HepG2 (cell line): ENCODE measurements at places on chromosomes 3 and 15. TPM values are rescaled to one million over a fixed set of nuclear protein-coding genes. Genes with fewer than 3 reads are reported as not detected.

DNA sequence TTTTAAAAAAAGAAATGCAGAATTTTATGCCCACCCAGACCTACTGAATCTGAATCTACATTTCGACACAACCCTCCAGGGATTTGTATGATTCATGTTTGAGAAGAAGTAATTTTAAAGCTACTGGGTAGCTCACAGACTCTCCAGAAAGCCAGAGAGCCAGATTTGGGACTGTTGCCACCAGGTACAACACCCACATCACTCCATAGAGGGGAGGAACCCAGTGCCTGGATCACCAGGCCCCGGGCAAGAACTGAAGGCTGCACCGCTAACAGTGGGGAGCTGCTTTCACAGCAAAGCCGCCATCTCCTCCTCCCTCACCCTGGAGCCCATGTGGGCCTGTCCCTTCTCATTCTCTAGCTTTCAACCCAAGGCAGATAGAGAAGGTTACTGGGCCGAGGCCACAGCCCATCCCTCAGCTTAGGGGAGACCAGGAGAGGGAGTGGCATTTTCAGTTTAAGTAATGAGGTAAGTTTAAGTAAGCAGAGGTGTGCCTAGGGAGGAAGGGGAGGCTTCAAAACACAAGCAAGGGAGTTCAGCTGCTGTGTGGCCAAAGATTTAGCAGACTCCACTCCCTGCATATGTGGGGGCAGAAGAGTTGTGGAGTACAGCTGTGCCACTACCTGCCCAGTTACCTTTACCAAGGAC lies 109.8 kb downstream of the IL12A start:
- DNase-seq = no peak

DNA sequence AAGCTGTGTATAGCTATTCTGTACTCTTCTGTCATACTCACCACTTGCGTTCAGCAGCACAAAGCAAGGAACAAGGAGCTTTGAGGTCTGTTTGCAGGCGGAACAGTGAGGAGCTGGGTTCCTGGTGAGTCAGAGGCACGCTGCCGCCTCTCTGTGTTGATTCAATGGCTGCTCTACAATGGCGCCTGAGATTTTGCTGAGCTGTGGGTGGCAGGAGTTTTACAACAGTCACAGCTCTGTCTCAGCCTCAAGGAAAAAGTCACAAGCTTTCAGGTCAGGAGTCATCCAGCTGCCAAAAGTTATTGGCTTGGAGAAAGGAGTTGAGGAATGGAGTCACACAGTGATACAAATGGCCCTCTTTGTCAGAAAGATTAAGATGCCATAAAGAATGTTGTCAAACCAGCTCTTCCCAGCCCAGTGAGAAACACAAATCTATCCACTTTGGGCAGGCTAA lies 98.1 kb downstream of the SSR3 start:
- DNase-seq = peak; percentile 2

- no peak for DNase-seq
Measured at GRCh38 chr3:183878071-183878470, 6.6 kb downstream of the PARL start.

The SELENOS gene
- 31.6 and 63.0 TPM in 2 replicates for total RNA-seq

DNA sequence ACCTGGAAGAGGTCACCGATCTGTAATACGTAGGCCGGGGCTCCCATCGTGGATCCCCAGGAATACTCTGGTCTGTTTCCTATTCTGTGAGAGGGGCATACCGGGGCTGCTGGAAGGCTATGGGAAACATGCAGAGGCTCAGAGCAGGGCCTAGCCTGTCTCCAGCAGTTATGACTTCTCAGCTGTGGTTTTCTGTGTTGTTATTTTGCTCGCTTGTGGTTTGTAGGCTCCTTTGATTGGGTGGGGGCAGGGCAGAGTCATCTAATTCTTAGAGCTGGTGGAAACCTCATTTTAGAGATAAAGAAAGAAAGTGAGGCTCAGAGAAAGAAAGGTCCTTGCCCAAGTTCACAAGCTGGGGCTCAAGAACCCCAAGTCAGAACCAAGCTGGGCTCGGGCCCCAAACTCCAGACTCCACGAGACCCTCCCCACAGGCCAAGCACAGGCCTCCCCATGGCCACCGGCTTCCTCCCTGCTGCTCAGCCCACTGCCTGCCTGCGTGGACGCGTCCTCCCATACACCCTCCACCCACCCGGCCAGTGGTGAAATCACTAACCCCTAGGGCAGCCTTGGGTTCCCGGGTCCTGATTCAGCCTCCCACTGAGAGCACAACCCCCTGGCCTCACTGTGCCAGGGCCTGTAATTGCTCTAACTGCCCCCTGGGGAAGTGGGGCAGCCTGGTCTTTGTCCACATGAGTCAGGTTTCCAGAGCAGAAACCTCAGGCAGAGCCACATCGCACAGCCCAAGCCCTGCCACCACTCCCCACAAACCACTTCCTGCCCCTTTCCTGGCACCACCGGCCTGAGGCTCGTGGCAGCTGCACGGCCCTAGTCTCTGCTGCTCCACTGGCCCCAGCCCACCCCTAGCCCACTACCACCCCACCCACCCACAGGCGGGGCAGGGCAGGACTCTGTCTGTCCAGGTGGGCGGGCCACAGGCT lies 270.8 kb downstream of the UACA start:
- no peak for DNase-seq

DNA sequence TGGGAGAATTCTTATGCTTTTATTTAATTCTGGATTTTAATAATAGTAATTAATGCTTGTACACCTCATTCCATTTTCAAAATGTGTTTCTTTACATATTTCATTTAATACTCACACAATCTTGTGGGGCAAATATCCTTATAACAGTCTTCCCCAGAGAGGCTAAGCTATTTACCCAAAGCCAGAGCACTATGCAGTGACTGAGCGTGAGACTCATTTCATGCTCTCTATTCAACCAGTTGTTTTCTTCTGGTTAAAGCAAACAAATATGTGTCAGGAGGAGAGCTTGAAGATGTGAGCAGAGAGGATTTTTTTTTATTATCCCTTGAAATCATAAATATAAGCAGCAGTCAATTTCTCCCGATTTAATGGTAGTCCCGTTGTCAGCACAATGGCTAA lies 548.3 kb upstream of the TBL1XR1 start:
- no peak for DNase-seq

DNA sequence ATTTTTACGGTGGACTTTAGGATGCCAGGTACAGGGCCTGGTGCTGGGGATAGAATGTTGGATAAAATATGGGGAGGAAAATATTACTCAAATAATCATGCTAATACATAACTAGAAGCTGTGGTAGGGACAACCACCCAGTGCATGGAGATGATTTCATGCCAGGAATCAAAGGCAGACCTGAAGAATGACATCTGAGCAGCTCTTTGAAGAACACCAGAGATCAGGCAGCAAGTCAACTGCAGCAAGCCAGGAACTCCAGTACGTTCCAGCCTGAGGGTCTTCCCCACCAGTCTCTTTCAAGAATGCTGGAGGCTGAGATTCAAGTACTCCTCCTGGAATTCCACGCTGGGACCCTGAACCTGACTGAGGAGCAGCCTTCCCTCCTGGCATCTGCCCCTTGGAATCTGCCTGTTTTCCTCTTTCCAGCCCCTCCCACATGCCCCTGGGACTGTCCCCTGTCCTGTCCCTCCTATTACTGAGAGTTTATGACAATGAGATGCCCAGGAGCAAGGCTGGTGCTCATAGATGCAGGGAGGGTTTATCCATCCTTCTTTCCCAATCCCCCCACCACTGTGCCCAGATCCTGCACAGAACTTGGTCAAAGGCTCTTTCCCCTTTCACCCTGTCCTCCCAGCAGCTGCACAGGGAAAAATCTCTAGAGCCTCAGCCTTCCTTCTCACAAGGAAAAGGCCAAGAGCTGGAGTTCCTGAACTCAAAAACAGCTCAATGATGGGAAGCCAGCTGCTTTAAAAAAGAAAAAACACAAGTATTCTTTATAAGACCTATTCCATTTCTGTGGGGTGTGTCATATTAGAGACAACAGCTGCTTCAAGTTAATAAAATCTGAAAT lies 68.0 kb downstream of the PDZRN3 start:
- DNase-seq = no peak

The ACKR2 gene
- total RNA-seq = 1.1 TPM in 2 replicates

GRCh38 chr3:73475175-73475574 lies 149.6 kb downstream of the PDZRN3 start:
- no peak for DNase-seq
